ENCODE measurements at places on chromosomes 6 and 20. TPM values are rescaled to one million over a fixed set of nuclear protein-coding genes. Genes with fewer than 3 reads are reported as not detected.

- no peak for DNase-seq
These were observed 203.2 kb downstream of the RPS12 start for GRCh38 chr6:133017581-133017980.

GRCh38 chr6:3801960-3802359 lies 47.2 kb upstream of the FAM50B start:
- DNase-seq, result no peak

DNA sequence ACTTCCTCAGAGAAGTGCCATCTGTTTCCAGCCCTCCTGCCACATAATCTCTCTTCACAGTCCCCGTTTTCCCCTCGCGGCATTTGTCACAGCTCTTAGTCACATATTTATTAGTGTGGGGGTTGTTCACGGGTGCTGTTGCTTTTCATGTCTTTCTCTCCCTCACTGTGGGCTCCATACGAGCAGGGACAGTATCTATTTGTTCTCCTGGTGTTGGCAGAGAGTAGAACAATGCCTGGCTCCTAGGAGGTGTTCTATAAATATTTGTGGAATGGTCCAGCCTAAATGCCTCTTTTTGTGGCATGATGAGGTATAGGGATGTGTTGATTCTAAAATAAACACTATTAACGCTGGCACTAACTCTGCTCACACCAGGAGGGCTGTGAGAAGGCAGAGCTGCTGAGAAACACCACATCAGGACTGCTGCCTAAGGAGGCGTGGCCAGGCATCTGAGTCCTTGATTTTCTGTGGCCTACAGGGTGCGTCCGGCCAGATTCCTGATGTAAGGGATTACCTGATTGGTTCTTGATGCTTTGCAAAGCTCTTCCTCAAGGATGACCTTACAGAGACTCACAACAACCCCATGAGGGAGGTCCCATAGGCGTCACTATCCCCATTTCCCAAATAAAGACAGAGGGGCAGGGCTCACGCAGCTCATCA lies 219.8 kb upstream of the ARID1B start:
- DNase-seq, result no peak

- DNase-seq, result no peak
These were observed 14.6 kb downstream of the POM121L2 start for GRCh38 chr6:27297484-27297856.

GRCh38 chr6:143000811-143001210 lies 55.8 kb upstream of the HIVEP2 start:
- DNase-seq, result no peak

DNA sequence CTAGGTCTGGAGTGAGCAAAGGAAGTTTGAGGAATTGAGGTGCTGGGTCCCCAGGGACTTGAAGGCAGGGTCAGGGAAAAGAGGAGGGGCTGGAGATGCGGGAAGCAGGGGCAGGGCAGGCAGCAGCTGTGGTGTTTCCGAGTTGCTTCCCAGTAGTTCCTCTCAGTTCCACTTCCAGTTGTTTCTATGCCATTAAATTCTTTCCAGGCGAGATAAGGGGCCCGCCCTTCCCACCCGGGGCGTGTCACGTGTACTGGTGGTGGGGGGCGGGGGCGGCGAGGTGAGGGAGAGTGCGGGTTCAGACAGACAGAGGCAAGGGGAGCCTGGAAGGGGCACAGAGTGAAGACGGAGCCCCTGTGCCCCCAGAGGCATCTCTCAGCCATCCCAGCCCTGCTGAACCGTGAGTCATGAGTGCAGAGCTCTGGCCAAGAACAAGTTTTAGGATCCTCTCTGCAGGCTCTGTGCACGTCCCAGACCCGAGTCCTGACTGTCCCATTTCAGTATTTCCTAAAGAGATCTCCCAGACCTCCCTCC lies 977 bp downstream of the TNXB start:
- no peak for DNase-seq

DNA sequence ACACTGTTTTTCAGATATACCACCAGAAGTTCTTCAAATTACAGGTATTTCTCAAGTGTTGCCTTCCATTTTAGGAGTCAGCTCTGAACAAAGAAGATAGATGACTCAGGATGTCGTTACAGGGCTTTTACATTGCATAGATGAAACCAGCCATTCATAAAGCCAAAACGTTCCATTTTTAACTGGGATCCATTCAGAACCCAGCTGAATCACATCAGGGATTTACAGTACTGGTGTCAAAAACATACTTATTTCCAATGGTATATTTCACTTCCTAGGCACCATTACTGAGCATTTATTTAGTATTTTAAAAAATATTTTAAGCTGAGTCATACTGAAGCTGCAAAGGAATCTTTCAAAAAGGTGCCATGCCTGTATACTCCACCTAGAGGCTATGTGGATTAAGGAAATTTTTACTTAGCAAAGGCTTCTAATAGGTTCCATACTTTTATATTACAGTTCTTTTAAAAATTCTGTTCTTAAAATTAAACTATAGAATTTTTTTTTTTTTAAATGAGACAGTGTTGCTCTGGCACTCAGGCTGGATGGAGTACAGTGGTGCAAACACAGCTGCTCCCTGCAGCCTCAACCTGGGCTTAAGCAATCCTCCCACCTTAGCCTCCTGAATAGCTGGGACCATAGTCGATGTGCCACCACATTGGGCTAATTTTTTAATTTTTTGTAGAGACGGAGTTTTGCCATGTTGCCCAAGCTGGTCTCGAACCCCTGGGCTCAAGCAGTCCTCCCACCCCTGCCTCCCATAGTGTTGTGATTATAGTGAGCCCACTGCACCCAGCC lies 2.6 kb downstream of the ASF1A start:
- DNase-seq, result no peak

GRCh38 chr6:163095401-163095800 lies 319.1 kb upstream of the QKI start:
- no peak for DNase-seq

GRCh38 chr6:45619211-45619760 lies 241.6 kb upstream of the SUPT3H start:
- DNase-seq, result no peak

DNA sequence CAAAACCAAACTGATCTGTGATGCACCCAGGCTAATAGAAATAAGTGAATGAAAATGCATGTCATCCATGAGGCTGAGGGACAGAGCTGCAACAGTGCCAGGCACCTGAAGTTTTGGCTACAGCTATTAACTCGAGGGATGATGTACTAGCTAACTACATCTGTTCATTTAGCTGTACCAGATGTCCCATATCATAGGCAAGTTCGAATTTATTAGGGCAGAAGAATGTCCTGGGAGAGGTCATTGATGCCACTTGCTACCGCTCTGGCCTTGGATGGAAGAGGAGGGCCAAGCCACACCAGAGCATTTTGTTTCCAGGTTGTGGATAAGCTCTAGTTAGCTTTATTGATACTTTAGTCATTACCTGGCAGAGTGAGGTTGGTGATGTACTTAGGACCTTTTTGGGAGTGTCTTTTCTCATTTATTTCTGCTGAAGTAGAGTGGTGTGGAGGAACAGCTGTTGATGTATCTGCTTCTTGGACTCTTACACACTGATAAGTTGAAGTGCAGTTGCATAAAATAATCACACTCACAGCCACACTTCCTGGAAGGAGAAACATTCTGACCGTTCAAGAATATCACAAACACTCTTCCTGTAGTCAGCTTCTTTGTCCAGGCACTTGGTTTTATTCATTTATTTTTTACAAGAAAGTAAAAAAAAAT lies 8.2 kb downstream of the ZFAND3 start:
- DNase-seq, result no peak

DNA sequence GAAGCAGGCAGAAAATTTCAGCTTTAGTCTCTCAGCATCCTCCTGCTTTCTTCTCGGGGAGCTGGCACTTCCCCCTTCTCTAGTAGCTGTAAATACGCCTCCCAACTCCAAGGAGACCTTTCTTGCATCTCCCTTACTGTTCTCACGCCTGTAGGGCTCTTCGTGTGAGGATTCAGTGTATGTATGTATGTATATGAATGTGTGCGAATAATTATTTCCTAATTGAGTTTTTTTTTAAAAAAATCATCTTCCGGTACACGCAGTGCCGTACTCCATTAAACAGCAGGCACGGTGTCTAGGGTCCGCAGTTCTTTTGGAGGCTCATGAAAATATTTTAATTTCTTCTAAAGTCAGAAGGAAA lies 85.4 kb downstream of the HFE start:
- no peak for DNase-seq

- DNase-seq, result no peak
These were observed 11.8 kb upstream of the SNRPC start for GRCh38 chr6:34745277-34746103.

DNA sequence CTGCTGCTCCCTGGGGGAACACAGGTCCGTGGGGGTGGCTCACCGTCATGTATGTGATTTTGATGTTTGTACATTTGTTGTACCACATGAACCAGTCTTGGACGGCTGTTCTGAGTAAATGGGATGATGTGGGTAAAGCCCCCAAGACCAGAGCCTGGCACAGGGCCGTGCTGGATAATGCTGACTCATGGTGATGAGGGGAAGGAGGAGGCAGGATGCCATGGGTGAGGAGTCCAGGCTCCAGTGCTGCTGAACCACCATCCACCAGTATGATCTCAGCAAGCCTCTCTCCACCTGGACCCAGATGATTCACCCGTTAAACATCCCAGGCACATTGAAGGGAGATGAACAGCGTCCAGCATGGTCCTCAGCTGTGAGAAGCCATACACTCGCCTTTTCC lies 9.6 kb upstream of the APCDD1L start:
- no peak for DNase-seq

GRCh38 chr6:34073540-34073939 lies 72.3 kb downstream of the GRM4 start:
- DNase-seq, result no peak

DNA sequence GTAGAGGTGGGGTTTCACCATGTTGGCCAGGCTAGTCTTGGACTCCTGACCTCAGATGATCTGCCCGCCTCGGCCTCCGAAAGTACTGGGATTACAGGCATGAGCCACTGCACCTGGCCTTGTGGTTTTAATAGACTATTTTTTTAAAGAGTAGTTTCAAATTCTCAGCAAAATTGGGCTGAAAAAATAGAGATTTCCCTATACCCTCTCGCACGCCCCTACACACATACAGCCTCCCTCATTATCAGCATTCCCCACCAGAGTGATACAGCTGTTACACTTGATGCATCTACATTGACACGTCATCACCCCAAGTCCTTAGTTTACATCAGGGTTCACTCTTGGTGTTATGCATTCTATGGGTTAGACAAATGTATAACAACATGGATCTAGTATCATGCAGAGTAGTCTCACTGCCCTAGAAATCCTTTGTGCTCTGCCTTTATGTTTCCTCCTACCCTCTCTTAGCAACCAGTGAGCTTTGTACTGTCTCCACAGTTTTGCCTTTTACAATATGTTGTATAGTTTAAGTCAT lies 103.6 kb downstream of the CDYL start:
- no peak for DNase-seq

DNA sequence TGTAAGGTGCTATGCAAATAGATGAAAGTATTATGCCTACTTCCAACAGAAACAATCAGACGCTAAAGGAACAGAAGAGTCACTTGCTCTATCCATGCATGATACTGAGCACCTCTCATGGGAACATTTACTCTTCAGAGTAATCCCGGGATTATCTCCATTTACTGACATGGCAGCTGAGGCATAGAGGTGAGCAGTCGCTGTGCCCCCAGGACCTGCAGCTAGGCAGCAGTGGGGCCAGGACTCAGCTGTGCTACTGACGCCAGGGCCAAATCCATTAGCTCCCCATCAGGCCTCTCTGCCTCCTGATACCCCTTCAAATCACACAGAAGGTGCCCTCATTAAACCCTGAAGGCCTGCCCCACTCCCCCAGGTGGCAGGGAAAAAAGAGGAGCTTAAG lies 51.9 kb downstream of the TRAM2 start:
- no peak for DNase-seq

DNA sequence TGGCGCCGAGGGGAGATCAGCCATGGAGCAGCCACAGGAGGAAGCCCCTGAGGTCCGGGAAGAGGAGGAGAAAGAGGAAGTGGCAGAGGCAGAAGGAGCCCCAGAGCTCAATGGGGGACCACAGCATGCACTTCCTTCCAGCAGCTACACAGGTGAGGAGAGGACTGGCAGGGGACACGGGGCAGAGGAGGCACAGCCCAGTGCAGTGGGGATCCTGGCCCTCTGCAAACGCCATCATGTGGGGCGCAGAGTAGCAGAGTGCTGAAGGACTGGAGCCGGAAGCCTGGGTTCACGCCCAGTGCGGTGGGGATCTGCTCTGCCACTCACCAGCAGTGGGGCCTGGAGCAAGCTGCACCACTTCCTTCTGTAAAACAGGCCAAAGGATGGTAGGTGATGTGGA lies 41.1 kb upstream of the FANCE start:
- DNase-seq, result no peak

GRCh38 chr20:10611357-10611756 lies 62.4 kb downstream of the JAG1 start:
- DNase-seq, result no peak

DNA sequence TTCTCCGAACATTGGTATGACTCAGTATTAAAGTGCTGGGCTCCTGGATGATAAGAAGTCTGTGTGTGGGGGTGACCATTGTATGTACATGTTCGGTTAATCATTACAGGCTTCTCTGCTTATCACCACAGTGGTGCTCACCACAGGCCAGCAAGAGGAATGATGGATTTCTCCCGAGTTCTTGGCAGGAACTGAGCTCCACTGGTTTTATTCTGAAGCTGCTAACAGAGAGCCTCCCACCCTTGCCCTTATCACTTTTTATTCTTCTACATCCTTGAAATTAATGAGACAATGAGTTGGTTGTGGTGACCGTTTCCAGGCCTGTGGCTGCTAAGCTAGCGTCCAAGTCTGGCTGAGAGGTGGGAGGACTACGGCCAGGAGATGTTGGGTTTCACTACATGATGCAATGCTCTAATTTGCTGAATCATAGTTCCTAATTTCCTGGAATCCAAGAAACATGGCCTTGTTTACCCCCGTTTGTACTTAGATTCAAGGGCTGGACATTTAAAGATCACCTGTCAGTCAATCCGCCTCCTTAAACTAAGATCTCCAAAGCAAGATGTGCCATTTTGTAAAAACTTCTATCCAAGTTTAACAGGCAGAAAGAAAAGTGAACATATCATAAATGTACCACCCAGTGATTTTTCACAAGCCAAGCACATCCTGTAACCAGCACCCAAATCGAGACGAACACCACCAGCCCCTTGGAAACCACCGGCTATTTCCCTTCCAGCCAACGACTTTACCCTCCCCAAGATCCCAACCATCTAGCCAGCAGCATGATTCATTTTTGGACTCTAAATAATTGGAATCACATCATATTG lies 172.5 kb downstream of the FOXA2 start:
- no peak for DNase-seq

DNA sequence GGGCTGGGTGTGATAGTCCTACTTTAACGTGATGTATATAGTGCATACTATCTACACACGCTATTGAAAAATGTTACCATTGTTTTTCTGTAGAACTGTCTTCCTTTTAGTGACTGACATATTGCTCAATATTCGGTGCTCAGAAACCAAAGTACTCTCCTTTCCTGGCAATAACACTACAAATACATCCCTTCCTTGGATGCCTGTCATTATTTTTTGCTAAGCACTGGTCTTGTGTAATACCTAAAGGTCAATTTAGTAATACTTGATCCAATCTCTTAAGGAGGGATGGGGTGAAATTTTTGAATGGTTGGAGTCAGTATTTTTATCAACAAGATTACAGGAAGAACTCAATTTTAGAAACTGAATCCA lies 23.9 kb downstream of the CNR1 start:
- DNase-seq, result no peak

Gene ABRACL
- 17.2 TPM for total RNA-seq

Gene SMLR1
- total RNA-seq, result not detected

Gene PPIL6
- total RNA-seq, result 2.5 TPM

Gene PTPRT
- total RNA-seq, result not detected

Gene BPIFB6
- total RNA-seq, result not detected

Gene BPI
- total RNA-seq, result 0.68 TPM

Gene ATAT1
- total RNA-seq, result 11.4 TPM
